ENCODE measurements at places on chromosomes 3 and 15.

DNA sequence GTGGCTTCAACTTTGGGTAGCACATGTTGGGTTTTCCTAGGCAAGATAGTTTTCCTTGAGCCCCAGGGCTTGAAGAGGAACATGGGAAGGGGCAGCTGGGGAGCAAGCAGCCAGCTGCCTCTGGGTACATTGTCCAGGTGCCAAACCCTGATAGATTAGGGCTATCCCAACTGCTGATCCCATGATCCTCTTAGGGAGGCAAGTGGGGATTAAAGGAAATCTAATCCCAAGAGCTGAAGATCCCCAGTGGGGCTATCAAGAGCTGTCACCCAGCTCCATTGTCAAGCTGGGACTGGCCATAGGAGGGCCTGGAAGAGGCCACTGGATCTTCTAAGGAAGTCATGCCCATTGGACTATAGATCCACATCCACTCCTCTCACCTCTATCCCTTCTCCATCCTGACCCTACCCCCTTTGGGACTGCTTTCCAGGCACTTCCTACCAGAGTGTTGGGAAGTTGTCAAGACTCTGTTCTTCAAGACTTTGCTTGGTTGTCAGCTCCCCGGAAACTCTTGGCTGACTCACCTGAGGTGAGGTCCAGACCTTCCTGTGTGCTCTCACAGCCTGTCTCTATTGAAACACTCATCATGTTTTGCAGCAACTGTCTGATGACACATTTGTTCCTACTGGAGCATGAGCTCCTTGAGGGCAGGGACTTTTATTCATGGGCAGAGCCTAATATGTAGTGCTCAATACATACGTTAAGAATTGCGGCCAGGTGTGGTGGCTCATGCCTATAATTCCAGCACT, 5.9 kb downstream of the CAMK2N2 start:
- DNase-seq, result no peak

- DNase-seq, result no peak
Measured at GRCh38 chr15:55685286-55685685, 57.7 kb downstream of the PRTG start.

GRCh38 chr3:10226293-10226692, 22.0 kb upstream of the TATDN2 start:
- DNase-seq, result no peak

DNA sequence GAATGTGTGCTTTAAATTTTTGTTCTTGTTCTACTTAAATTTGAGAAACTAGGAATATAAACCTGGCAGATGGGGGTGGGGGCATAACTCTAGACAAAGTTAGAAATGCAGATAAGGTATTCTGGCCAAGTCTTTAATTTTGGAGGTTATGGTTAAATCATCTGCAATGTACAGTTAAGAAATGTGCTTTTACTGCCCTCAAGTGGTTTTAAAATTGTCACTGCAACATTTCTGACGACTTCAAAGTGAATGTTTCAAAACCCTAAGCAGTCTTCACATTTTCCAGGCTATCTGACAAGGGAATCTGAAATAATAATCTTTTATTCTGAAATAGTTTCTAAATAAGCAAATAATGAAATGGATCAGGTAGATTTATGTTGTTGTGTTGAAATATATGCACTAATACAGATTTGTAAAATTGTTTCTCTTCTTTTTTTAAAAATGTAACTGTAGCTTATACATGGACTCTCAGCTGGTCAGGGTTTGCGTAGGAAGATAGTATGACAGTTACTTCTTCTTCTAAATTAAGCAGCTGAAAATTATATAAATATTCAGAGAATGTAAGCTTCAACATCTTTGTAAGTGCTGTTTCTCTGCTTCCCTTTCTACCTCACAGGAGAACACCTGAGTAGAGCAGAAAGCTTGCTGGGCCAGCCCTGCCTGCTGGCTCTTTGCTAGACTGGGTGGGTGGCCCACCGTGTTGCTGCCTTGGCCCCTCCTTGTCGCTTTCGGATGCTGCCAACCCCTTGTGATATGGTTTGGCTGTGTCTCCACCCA, 45.0 kb downstream of the SUCNR1 start:
- peak; percentile 52 for DNase-seq

GRCh38 chr3:146313746-146314111, 62.8 kb upstream of the PLSCR4 start:
- DNase-seq, result no peak

DNA sequence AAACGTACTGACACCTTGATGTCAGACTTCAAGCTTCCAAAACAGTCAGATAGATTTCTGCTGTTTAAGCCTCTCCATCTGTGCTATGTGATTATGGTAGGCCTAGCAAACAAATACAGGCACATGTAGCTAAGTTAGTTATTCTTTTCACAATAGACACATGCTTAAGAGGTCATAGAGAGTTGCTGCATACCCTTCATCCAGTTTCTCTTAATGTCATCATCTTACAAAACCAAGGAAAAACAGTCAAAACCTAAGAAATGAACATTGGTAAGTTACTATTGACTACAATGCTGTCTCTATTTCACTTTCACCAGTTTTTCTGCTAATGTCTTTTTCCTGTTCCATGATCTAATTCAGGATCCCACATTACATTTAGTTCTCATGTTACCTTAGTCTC, 946.8 kb downstream of the TUSC7 start:
- no peak for DNase-seq
